ENCODE measurements at places on chromosomes 3 and 15. TPM values are rescaled to one million over a fixed set of nuclear protein-coding genes. Genes with fewer than 3 reads are reported as not detected.

Gene GOLGA8Q
- total RNA-seq: 27.5 TPM

Gene ANAPC13
- total RNA-seq: 15.8 TPM

Gene RARB
- total RNA-seq: not detected

Gene MUC20
- total RNA-seq: 3.5 TPM

DNA sequence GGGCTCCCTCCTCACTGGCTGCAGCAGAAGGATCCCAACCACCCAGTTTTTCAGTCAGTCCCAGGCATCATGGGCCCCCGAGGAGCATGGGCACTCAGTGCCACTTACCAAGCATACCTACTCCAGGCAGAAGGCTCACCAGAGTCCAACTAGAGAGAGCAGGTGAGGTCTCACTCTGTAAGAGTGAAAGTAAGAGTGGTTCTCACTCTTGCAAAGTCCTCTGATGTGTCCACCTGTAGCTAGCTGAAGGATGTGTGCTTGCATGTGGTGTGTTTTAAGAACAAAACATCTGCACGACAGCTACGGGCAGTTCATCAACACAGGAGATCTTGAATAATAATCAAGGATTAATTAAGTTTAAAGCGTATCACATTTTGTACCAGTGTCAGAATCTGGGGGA is 49.7 kb downstream of the CCK start:
- peaks cover 7% of the 10 kb centered on the region for H3K36me3 ChIP-seq
- H3K27me3 ChIP-seq: no peaks in the 10 kb centered on the region
- no peak for DNase-seq
- no peak overlapping the region for H3K4me3 ChIP-seq
- H3K4me1 ChIP-seq: peaks cover 44% of the 10 kb centered on the region

- no peak overlapping the region for H3K27ac ChIP-seq
- H3K4me1 ChIP-seq: no peaks in the 10 kb centered on the region
- no peak overlapping the region for H3K4me3 ChIP-seq
- peaks cover 4% of the 10 kb centered on the region for H3K27me3 ChIP-seq
- no peak for DNase-seq
- H3K36me3 ChIP-seq: no peaks in the 10 kb centered on the region
Observed at GRCh38 chr3:100231668-100232067, 29.1 kb upstream of the TBC1D23 start.

GRCh38 chr3:192861972-192862371 is 55.7 kb downstream of the MB21D2 start:
- H3K36me3 ChIP-seq: no peaks in the 10 kb centered on the region
- no peak overlapping the region for H3K4me3 ChIP-seq
- no peak overlapping the region for H3K27ac ChIP-seq
- peaks cover 4% of the 10 kb centered on the region for H3K27me3 ChIP-seq
- DNase-seq: no peak

- DNase-seq: no peak
- peak overlapping the region; percentile 94 for H3K4me3 ChIP-seq
- H3K4me1 ChIP-seq: peaks cover 23% of the 10 kb centered on the region
- no peaks in the 10 kb centered on the region for H3K36me3 ChIP-seq
- H3K27ac ChIP-seq: no peak overlapping the region
- peaks cover 22% of the 10 kb centered on the region for H3K27me3 ChIP-seq
Observed at GRCh38 chr15:66702787-66703539, 927 bp downstream of the SMAD6 start.

DNA sequence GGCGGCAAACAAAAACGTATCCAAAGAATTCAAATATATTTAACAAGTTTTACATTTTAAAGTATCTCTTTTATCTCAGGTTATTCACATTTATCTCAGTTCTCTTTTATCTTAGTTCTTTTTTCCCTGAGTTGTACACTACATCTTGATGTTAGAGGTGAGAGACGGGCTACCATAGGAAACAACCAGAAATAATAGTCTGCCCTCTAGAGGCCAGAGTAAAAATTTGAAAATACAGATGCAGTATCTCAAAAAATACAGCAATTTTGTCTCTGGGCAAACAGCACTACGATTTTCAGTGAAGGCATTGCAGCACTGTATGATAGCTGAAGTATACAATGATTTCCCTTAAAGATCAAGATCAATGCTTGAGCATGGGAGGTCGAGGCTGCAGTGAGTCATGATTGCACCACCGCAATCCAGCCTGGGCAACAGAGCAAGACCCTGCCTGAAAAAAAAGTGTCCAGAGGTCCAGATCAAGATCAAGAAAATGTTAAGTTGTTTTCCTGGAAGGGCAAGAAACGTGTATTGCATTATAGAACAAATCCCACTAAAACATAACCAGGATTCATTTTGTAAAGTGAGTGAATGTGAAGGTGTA is 82.6 kb upstream of the ATP11B start:
- H3K4me1 ChIP-seq: no peaks in the 10 kb centered on the region
- H3K4me3 ChIP-seq: no peak overlapping the region
- DNase-seq: no peak
- no peaks in the 10 kb centered on the region for H3K36me3 ChIP-seq
- H3K27ac ChIP-seq: no peak overlapping the region

GRCh38 chr15:66633041-66633937 is 67.5 kb upstream of the LCTL start:
- peak; percentile 29 for DNase-seq
- no peak overlapping the region for H3K27ac ChIP-seq
- H3K27me3 ChIP-seq: no peaks in the 10 kb centered on the region
- peaks cover 6% of the 10 kb centered on the region for H3K4me1 ChIP-seq
- no peak overlapping the region for H3K4me3 ChIP-seq

- H3K36me3 ChIP-seq: peaks cover 7% of the 10 kb centered on the region
- H3K4me3 ChIP-seq: no peak overlapping the region
- no peak overlapping the region for H3K27ac ChIP-seq
Observed at GRCh38 chr3:36482880-36483279, 102.6 kb downstream of the STAC start.

DNA sequence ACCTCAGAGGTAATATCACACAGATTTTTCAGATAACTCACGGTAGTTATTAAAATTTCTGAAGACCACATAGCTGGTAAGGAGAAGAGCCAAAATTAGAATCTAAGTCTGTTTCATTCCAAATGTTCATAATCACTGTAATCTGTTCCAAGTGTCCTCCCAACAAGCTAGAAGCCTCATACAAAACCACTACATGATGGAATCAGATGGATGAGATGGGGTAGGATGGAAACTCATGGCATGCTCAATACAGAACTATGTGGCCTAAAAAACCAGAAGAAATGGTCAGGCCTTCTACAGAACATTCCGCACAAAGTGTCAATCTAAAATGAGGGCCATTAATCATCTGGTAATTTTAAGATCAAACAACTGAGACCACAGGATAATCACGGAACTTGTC is 91.8 kb downstream of the THBS1 start:
- H3K27me3 ChIP-seq: no peaks in the 10 kb centered on the region
- H3K4me3 ChIP-seq: no peak overlapping the region
- DNase-seq: no peak

All from natural killer cell treated with Interleukin-12 subunit alpha and Interleukin-12 subunit beta and Interleukin-15 and Interleukin-18, amount 100 ng/mL, for 72 hours (primary cell).